Activated CD4-positive, CD25-positive, alpha-beta regulatory T cell treated with anti-CD3 and anti-CD28 coated beads, Interleukin-2, amount 50 U/mL, for 24 hours (primary cell): ENCODE measurements at places on chromosomes 6 and 20.

GRCh38 chr6:133052465-133052864 is 188.7 kb upstream of the EYA4 start:
- no peak for ATAC-seq

DNA sequence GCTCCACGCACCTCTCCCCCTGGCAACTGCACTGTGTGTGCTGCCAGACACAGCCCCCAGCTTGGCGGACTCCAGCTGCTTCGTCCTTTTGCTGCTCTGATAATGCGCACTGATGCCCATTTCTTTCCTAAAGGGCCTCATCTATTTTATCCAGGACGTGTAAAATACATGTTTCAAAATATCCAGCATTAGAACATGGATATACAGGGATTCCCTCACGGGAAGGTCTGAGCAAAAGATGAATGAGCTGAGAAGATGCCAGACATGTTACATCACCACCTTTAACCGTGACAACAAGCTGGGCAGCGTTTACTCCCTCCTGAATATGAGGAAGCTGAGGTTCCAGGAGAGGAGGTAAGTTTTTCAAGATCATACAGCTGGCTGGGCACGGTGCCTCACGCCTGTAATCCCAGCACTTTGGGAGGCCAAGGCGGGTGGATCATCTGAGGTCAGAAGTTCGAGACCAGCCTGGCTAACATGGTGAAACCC is 32.8 kb downstream of the TNXB start:
- ATAC-seq, result no peak

DNA sequence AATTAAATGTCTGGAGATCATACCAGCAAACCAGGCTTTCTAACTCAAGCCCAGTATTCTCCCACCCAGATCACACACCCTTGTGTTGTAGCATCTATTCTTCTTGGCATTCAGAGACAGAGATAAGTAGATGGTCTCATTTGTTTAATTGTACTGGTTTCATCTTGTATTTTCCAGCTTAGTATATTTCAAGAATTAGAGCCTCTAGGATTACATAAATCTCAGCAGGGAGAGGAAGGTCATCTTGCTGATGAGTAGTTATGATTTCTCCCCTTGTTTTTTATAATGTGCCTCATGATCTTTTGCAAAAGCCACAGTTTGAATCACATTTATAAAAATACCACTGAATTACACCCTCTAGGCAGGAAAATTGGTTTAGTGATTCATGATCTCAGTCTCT is 106.6 kb upstream of the NRSN1 start:
- no peak for ATAC-seq

- ATAC-seq, result no peak
These were observed 14.9 kb downstream of the GLP1R start for GRCh38 chr6:39063526-39063925.

DNA sequence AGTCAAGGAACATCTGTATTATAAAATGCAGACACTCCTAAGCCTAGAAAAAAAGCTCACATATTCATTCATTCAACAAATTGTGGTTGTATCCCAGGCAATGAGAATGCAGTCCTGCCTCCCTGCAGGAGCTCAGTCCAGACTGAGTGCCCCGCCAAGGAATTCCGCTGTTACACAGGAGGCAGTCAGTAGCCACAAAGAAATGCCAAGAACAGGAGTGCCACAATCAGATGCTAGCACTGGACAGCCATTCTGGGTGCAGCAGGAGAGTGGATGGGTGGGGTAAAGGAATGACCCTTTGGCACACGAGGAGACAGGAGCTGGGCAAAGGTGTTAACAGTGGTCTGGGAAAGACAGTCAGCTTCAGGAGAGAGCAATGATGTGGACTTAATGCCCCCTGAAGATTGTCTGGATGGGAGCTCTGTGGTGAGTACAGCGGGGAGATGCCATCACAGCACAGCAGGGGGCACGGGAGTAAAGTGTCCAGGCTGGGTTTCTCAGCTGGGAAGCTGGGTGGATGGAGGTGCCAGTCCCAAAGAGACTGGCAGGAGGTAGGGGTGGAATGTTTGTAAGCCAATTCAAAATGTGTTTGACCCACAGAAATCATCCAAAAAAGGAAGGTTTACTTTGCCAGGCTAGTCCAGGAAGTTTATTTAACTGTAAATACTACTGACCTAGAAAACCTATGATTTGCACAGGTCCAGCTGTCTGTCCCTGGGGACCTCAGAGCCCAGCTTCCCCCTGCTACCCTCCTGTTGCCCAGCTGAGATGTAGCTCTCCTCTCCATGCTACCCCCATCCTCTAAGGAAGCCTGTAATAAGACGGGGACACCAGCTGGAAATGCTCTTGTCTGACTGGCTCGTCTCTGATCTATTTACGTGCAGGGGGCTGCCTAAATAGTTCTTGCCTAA is 84.1 kb downstream of the SLC23A2 start:
- no peak for ATAC-seq

- ATAC-seq, result no peak
These were observed 99.4 kb downstream of the YTHDF1 start for GRCh38 chr20:63116412-63117106.
